ENCODE measurements at places on chromosomes 2 and 18.

GRCh38 chr2:209943776-209944175, 58.7 kb upstream of the RPE start:
- DNase-seq: no peak

- DNase-seq: no peak
Measured at GRCh38 chr2:181142514-181142913, 162.1 kb downstream of the UBE2E3 start.

DNA sequence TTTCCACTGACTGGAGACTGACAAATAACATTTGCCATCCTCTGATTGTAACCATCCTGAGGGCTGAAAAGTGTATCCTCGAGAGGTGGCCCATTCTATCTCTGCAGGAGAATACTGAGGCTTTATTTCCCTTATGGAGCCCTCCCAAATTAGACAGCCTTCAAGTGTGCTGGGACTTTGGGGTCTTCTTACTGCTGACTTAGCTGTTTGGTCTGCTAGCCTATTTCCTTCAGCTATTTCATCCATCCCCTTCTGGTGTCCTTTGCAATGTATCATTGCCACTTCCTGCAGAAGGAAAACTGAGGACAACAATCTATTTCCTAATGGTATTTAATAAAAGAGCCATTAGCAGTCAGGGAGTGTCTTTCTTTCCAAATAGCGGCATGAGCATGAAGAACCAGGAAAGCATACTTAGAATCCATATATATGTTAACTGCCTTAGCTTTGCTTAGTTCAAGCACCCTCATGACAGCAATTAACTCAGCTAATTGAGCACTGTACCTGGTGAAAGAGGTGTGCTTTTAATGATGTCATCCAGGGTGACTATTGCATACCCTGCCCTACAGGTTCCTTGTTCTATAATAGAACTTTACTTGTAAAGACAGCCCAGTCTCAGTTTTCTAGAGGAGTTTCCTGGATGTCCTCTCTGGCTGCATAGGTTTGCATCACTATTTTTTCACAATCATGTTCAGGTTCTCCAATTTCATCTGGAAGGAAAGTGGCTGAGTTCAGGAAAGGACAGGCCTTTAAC, 24.0 kb downstream of the CMPK2 start:
- DNase-seq: no peak

GRCh38 chr2:16389611-16390010, 276.0 kb downstream of the CYRIA start:
- no peak for DNase-seq

- DNase-seq: no peak
Measured at GRCh38 chr2:113300281-113300680, 21.6 kb upstream of the PAX8 start.

DNA sequence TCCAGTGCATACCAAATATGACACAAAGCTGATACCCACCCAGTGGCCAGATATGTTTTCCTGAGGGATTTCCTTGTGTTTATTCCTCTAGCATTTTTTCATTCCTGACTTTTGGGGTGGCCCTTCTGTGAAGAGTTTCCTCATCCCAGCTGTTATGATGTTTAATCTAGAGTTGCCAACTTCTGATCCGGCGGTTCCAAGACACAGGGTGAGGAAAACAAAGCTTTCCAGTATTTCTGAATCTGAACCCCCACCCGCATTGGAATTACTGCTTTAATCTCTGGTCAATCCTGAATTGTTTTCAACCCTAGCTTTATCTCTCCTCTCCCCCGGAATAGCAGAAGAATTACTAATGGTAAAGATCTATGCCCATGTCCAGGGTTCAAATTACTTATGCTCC, 39.2 kb upstream of the PNPT1 start:
- no peak for DNase-seq

DNA sequence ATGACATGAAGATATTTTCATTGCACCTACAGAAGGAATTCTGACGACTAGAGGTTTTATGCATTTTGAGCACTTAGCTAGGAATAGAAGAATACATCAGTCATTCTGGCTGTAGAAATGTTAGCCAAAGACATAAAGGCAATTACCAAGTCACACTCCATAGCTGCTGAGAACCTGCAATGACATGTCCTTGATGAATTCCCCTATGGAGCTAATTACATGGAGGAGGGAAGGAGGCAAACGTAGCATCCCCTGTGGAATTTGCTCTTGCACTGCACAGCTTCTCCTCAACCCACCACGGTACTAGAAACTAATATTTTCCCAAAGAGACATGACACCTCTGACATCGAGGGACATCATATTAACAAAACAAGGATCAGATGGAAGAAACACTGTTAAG, 174.0 kb upstream of the SESTD1 start:
- no peak for DNase-seq

GRCh38 chr2:127865926-127866325, 8.0 kb upstream of the POLR2D start:
- no peak for DNase-seq

DNA sequence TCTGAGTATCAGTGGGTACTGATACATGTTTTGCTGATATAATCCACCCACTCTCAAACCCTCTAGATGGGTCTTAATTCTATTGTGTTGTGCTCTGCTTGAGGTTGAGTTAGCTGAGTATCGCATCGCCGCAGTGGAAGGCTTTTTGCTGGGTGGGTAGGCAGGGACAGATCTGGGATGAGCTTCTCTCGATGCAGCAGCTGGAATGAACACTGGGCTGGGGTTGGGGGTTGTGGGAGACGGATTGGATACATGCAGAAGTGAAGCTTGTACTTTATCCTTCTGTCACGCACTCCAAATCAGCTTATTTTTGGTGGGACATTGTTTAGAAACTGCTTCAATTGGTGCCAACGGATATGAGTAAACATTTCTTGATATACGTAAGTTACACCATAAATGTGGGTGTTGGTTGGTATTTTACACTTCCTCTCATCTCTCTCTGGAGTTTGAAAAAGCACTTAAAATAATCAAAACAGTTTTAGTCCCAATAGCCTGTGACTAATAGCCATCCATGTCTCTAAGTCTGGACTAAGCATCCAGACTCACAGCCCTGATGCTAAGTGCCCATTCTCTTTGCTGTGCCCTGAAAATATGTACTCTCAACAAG, 107.1 kb downstream of the POLE4 start:
- DNase-seq: no peak

DNA sequence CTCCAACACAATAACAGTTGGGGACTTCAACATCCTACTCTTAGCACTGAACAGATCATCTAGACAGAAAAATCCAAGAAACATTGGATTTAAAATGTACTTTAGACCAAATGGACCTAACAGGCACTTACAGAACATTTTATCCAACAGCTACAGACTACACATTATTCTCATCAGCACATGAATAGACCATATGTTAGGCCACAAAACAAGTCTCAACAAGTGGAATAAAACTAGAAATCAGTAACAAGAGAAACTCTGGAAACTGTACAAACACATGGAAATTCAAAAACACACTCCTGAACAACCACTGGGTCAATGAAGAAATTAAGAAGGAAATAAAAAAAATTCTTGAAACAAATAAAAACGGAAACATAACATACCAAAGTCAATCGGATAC, 117.5 kb downstream of the ACVR1 start:
- DNase-seq: no peak
